Left cardiac atrium (tissue), 4 donors: ENCODE measurements at places on chromosomes 2 and 18. TPM values are rescaled to one million over a fixed set of nuclear protein-coding genes. Genes with fewer than 3 reads are reported as not detected.
A peak's percentile ranks its signal among the peaks of the same experiment; 100 is the strongest.

The FARSB gene
- 23.2 TPM for total RNA-seq

The REG1A gene
- not detected for total RNA-seq

GRCh38 chr2:100178085-100178788, 35.8 kb upstream of the AFF3 start:
- DNase-seq, result peak; percentile 36

DNA sequence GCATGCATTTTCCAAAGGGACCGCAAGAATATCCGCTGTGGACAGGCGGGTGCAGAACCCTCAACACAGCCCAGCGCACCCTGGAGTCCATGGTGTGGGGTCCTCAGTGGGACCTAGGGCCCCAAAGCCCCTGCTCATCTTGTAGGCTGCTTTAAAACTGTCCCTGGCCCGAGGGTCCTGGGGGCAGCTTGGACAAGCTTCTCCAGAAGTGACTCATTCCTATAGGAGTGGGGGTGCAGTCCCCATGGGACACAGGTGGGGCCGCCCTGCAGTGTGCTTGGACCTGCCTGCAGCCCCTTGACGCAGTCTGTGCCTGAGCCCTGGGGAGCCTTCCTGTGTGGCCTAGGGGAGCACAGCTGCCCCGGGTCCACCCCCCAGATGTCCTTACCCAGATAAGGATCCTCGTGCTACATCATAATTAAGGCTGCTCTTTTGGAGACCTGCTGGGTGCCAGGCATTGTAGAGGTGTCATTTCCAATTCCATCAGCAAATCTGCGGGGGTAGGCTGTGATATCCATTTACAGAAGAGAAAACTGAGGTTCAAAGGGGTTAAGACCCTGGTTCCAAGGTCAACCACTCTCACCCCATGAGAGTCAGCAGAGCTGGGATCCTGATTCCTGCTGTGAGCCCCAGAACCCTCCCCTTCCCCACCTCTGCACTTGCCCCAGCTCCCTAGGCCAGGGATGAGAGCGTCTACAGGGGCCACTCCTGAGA, 1.7 kb upstream of the HS6ST1 start:
- no peak for DNase-seq

GRCh38 chr2:9815076-9815475, 28.2 kb upstream of the TAF1B start:
- DNase-seq, result no peak

- no peak for DNase-seq
Observed at GRCh38 chr2:158321264-158321663, 135.3 kb downstream of the CCDC148 start.

DNA sequence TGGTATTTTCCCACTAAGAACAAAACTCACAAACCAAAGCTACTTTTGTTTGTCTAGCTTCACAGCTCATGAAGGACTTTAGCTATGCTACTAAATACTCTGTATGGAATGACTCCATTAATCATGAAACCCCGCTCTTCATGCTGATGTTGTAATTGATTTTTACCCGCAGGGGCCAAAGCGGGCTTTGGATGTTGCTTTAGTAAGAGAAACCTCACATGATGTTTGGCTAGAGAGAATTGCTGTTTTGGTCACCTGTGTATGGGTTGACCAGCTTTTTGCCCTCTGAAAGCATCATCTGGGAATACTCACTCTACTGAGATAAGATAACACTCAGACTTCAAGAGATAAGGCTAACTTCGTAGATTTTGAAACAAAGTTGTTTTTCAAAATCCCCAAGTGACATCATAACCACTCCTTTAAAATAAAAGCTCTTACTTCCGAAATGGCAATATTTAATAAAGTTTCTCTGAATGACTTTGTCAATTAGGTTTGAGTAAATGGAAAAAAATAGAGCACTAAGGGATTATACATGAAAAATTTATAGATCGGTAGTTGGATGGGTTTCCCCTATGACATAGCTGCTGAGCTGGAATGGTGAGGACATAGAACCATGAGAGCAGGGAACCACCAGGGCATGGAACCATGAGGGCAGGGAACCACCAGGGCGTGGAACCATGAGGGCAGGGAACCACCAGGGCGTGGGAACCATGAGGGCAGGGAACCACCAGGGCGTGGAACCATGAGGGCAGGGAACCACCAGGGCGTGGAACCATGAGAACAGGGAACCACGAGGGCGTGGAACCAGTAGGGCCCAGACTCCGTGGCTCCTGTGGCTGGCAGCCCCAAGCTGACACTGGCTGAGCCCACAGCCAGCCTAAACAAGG, 31.9 kb downstream of the ACKR3 start:
- no peak for DNase-seq

DNA sequence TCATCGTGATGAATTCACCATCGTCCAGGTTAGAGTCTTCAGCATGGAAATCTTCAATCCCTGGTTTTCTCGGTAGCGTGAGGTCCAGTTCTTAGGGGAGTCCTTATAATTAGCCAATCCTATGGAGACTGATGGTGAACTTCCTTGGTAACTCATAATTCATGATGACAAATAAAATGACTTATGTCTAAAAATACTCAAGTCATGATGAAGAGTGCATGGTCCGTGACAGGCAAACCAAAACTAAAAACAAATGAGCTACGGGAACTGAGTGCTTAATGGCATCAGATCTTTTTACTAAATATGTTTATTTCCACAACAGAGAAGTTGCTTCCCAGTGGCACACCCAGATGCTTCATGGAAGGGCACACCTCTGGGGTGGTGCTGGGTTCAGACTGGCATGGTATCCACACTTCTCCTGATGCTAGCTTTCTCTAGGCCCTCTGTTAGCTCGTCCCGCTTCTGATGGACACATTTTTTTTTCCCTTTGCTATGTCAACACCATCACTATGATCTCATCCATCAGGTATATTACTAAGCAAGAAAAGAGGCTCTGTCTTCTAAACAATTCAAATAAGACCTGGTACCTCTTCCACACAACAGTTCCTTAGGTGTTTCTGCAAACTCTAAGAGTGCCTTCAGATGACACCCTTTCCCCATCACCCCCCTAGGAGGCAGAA, 92.8 kb upstream of the NEDD4L start:
- no peak for DNase-seq

DNA sequence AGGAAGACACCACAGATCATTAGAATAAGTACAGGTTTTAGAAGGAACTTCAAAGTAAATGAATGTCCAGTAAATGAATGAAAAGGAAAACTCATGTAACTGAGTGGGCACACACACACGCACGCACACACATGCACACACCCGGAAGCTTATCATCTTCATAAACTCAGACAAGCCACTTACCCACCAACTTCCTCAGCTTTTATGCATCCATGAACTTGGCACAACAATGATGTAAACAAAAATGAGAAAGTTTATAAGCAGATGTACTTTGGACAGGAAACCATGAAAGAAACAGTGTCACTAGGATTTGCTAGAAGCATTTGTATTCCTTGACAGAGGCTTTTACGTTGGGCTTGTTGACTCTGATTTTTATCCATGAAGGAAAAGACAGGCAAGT, 23.2 kb downstream of the RNF152 start:
- DNase-seq, result no peak
